ENCODE measurements at places on chromosomes 7 and 10.

DNA sequence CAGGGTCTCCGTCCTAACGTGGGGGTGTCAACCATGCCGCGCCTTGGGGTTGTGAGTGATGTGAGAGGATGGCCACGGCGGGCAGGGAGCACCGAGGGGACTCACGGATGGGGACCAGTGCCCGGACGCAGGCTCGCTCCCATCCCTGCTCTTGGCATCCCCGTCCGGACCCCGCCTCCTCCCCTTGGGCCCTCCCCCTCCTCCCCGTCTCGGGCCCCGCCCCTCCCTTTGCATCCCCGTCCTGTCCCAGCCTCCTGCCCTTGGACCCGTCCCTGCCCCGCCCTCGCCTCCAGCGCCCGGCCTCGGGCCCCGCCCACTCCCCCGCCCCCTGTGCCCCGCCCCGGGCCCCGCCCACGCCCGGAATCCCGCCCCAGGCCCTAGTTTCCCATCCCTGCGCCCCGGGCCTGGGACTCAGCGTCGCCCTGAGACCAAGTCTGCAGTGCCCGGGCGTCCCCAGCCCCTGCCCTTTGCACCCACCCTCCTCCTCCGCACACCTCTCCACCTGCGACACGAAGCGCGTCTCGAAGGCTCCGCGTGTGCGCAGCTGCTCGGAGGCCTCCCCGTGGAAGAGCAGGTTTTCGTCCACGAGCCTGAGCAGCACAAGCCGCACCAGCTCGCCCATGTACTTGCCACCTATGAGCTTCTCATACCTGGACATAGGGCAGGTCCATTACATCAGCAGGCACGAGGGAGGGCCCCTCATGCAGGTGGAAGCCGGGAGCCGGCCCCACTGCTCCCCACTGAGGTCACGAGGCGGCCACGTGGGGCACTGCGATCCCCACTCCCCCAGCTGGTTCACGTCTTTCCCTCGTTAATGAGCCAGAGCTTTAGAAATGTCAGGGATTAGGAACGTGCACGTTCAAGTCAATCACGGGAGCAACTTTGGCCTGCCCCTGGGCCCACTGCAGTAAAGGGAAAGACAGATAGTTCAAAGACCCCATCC, 5.1 kb upstream of the MYL7 start:
- H3K36me3 ChIP-seq: no peaks in the 10 kb centered on the region
- H3K27me3 ChIP-seq: no peaks in the 10 kb centered on the region
- H3K4me3 ChIP-seq: no peak overlapping the region
- no peaks in the 10 kb centered on the region for H3K4me1 ChIP-seq
- no peak for DNase-seq
- H3K27ac ChIP-seq: no peak overlapping the region

DNA sequence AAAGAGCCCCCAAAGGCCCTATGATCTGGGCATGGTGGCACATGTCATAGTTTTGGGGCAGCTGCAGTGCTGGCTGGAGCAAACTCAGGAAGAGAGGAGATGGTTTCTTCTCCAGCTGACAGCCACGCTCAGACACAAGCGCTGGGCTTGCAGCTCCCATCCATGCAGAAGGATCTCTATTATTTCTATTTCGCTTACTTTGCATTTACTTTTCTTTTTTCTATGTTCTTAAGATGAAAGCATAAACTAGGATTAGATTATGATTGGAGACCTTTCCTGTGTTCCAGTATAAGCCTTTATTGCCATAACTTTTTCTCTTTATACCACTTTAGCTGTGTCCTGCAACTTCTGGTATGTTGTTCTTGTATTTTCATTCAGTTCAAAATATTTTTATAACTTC, 5.0 kb downstream of the JAKMIP3 start:
- DNase-seq: no peak
- H3K27ac ChIP-seq: no peak overlapping the region
- no peaks in the 10 kb centered on the region for H3K4me1 ChIP-seq
- H3K27me3 ChIP-seq: no peaks in the 10 kb centered on the region
- H3K36me3 ChIP-seq: no peaks in the 10 kb centered on the region

- no peaks in the 10 kb centered on the region for H3K27me3 ChIP-seq
- DNase-seq: no peak
- no peaks in the 10 kb centered on the region for H3K36me3 ChIP-seq
- no peak overlapping the region for H3K4me3 ChIP-seq
- H3K4me1 ChIP-seq: no peaks in the 10 kb centered on the region
- no peak overlapping the region for H3K27ac ChIP-seq
Measured at GRCh38 chr10:31883397-31883796, 45.2 kb downstream of the ARHGAP12 start.

DNA sequence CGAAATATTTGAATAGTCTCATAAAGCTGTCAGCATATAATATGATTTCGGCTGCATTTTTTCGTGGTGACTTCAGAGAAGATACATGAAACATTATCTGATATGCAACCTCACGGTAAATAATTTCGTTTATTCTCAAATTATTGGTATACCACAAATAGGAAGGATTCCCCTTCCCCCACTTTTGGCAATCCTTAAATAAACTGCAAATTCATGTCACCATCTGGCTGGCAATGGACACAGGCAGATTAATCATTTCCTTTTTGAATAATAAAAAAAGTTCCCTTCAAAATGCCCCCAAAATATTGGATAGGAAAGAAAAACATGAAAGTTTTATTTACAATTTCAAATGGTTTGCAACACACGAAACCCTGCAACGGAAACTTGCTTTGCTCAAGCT, 234.5 kb upstream of the MEOX2 start:
- H3K4me1 ChIP-seq: no peaks in the 10 kb centered on the region
- H3K36me3 ChIP-seq: no peaks in the 10 kb centered on the region
- no peak for DNase-seq
- no peak overlapping the region for H3K4me3 ChIP-seq
- no peaks in the 10 kb centered on the region for H3K27me3 ChIP-seq

GRCh38 chr10:69789164-69789576, 12.5 kb upstream of the COL13A1 start:
- H3K4me3 ChIP-seq: no peak overlapping the region
- DNase-seq: no peak
- H3K36me3 ChIP-seq: no peaks in the 10 kb centered on the region
- no peaks in the 10 kb centered on the region for H3K4me1 ChIP-seq
- no peaks in the 10 kb centered on the region for H3K27me3 ChIP-seq
- no peak overlapping the region for H3K27ac ChIP-seq

GRCh38 chr10:25804505-25804904, 129.5 kb upstream of the MYO3A start:
- no peaks in the 10 kb centered on the region for H3K27me3 ChIP-seq
- no peak for DNase-seq
- H3K27ac ChIP-seq: no peak overlapping the region

DNA sequence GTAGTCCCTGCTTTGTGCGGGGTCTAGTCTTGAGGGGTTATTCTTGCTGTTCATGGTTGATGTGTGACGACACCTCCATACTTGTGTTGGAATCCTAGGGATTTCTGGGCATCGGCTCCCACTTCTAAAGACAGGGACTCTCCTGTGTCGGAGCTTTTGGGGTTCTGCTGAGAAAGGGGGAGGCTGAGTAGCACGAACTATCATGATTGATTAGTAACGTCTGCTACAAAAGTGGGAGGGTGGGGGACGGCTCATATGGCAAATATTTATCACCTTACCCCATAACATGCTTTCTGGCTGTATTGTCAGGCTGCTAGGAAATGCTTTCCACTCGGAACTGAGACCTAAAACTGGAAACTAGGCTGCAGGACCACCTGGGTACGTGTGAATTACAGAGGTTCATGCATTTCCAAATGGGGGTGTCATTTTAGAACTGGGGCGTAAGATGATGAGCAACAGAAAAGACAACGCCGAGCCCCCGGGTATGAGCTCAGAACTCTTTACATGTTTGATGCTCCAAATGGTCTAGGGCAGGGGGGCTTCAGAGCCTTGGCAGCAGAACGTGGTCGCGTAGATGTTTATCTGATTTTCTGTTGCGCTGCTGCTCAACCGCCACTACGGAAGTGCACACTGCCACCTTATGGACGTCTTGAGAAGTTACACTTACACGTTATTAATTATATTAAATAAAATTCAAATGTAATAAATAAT, 15.1 kb upstream of the NME8 start:
- H3K4me1 ChIP-seq: peaks cover 4% of the 10 kb centered on the region
- H3K4me3 ChIP-seq: no peak overlapping the region
- H3K27ac ChIP-seq: no peak overlapping the region

DNA sequence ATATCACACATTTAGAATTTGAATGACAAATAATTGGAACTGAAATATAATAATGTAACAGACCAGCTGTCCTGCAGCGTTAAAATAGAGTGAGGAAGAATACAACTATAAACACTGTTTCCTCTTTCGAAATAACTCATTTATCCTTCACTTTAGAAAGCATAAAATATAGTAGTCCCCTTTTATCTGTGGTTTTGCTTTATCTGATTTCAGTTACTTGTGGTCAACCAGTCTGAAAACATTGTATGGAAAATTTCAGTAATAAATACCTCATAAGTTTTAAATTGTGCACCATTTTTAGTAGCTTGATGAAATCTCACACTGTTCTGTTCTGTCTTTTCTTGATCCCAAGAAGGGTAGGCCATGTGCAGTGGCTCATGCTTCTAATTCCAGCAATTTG, 31.7 kb downstream of the POLR1F start:
- peak overlapping the region; percentile 91 for H3K27ac ChIP-seq
- DNase-seq: peak; percentile 29
- H3K27me3 ChIP-seq: no peaks in the 10 kb centered on the region
- H3K36me3 ChIP-seq: no peaks in the 10 kb centered on the region
- H3K4me1 ChIP-seq: peaks cover 27% of the 10 kb centered on the region

DNA sequence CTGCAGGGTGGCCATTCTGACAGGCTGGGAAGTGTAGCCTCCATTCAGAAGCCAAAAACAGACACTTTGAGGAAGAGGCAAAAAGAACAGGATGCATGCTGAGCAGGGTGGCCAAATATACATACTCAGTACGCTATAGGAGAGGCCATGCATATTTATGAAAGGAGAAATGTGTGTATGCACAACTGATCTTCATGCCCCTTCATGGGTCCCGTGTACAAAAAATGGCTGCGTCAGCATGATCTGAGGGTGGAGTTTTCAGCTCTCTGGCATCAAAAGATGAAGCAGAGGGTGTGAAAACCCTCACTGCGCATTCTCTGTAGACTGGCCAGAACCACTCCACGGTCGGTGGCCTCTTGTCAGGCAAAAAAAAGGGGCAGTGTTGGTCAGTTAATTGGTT, 35.5 kb upstream of the OIT3 start:
- H3K4me1 ChIP-seq: no peaks in the 10 kb centered on the region
- H3K27me3 ChIP-seq: no peaks in the 10 kb centered on the region
- H3K4me3 ChIP-seq: no peak overlapping the region
